Effector memory CD4-positive, alpha-beta T cell (primary cell): ENCODE measurements at places on chromosomes 1 and 21.

GRCh38 chr1:70290218-70290617 lies 64.3 kb downstream of the ANKRD13C start:
- no peak for DNase-seq

DNA sequence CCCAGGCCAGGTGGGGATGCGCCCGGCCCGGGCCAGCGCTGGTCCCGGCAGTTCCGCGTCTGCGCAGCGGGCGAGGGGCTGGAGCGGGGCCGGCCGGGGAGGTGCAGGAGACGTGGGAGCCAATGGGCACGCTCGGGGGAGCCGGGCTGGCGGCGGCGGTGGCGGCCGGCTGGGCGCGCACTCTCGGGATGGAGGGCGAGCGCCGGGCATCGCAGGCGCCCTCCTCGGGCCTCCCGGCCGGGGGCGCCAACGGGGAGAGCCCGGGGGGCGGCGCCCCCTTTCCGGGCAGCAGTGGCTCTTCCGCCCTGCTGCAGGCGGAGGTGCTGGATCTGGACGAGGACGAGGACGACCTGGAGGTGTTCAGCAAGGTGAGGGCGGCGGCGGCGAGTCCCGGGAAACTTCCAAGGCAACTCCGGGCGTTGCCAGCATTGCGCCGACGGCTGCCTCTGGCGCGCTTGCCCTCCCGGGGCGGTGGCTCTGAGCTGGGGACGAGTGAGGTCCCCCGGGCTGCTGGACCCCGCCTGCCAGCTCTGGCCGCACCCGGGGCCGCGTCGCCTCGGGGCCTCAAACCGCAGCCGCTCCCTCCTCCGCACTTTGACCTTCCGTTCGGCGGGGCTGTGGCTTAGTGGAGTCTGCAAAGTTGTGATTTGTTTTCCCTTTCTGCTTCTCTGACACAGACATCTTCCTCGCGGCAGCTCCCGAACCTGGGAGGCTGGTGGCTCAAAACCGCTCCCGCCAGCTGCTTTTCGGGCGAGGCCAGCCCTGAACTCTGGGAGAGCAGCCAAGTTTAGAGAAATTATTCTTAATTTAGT lies at the start of gene SNX7:
Gene SNX7, plus strand, starts transcription at position 178 of the 812 bp plus-strand sequence. Its CDS starts 11 bp downstream, at position 189.
- no peak for DNase-seq

GRCh38 chr1:158362941-158363340 lies 9.2 kb downstream of the CD1E start:
- no peak for DNase-seq

- no peak for DNase-seq
Observed at GRCh38 chr21:14889080-14889810, 175.6 kb downstream of the NRIP1 start.

- no peak for DNase-seq
Observed at GRCh38 chr1:14517841-14518180, 80.7 kb upstream of the KAZN start.

GRCh38 chr1:211480941-211481545 lies 10.9 kb downstream of the RD3 start:
- DNase-seq = no peak

DNA sequence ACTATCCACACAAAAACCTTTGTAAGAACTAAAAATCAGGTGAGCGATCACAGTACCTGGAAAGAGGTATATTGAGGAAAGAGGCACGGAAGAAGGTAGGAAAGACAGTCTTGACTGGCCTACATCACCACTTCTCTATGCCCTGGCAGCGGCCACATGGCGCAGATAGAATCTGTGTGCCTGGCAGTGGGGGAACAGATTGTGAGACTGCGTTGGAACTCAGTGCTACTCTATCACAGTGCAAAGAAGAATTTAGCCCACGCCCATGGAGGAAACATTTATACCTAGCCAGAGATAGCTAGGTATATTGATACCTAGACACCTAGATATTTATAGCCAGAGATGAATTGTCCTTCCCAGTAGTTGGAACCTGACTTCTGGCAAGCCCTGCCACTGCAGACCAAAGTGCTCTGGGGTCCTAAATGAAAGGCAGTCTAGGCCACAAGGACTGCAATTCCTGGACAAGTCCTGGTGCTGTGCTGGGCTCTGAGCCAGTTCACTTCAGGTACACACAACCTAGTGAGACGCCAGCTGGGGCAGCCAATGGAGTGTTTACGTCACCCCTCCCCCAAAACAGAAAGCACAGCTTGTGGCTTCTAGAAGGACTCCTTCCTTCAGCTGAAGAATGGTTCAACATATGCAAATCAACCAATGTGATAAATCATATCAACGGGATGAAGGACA lies 51.9 kb downstream of the DHX9 start:
- no peak for DNase-seq

DNA sequence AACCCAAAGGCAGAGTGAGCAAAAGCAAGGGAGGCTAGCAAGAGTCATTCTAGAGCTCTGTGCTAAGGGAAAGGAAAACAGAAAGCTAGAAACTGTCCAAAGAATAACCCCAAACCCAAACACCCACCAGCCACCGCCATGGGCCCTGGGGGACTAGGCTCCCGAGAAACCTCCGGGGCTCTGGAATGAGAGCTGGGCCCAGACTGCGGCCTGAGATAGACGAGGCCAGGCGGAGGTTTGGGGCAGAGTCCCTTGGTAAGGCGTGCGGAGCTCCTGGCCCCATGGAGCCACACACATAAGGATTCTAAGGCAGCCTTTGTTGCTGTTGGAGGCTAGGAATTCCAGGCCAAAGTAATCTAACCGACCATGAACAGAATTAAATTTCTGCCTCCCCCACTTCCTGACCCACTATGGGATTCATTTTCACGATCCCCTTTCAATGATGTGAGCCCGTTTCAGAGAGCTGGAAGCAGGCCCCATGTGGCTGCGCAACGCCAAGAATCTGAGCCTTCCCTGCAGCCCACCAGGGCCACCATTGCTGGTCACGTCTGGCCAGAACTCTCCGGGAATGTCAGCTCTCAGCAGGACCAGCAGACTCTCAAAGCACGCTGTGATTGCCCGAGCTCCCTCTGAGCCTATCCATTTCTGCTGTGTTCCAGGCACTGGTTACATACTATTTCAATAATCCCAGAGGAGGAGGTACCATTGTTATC lies 145.0 kb downstream of the TRABD2B start:
- no peak for DNase-seq

GRCh38 chr21:37435120-37435519 lies 68.5 kb downstream of the DYRK1A start:
- peak; percentile 27 for DNase-seq

DNA sequence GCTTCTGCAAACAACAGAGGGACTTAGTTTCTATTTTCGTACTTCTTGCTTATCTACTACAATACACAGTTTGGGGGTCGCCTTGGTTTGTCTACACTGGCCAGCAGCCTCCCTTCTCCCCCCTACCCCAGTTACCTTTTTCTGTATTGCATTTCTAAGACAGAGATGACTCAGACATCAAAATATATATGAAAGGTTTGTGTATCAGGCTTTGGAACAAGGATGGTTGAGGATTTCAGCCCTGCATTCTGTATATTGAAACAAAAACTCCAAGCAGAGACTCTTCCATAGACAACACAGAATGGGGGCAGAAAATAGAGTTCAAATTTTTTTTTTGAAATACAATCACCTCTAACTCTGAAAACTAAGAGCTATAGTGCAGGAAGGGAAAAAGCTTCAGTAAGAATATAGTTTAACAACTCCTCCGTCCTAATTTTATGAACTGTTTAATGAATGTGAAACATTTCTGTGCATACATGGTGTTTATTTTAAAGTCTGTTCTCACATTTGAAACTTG lies 1.9 kb downstream of the SAMD13 start:
- no peak for DNase-seq

DNA sequence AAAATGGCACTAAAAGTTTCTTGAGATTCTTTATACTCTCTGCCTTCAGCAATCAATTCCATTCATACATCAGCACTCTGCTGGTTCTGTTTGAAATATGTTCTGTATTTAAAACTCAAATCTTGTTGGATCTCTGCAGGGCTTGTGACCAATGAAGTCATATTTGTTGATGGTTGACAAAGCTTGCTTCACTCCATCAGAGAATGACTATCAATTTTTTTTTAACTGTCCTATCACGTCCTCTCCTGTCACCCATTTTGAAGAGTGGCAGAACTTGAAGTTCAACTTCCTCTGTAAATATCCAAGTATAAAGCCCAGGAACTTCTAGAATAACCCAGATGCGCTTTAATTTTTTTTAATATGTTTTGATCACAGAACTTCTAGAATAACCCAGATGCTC lies 10.9 kb downstream of the PRDX6 start:
- no peak for DNase-seq

DNA sequence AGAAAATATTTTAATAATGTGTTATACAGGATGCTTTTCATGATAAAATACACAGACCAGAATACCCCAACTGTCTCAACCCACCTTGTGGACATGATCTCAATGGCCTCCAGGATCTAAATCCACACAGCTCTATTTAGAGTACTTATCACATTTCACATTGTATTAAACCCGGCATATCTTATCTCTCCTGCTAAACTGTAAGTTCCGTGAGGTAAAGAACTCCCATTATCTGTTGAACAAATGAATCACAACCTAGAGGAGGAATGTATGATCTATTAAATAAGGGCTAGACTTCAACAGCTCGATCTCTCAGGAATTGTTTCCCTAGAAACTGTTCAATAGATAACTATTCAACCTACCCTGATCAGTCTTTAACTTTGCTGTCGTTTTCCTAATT lies 6.9 kb downstream of the ETV3 start:
- no peak for DNase-seq

DNA sequence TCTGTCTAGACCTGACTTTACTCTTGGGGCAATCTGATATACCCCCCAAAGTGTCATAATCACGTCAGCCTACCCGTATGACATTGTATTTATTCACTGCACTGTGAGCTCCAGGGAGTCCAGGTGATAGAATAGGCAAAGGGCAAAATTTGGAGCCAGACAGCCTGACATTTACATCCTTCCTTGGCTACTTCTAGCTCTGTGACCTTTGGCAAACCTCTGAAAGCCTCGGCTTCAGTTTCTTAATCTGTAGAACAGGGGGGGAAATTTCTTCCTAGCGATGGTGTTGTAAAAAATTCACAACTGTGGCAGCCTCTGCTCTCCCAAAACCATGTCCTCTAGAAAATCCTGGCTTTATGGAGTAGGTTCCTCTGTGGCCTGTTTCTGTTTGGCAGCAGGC lies 240.9 kb downstream of the KIF26B start:
- no peak for DNase-seq

DNA sequence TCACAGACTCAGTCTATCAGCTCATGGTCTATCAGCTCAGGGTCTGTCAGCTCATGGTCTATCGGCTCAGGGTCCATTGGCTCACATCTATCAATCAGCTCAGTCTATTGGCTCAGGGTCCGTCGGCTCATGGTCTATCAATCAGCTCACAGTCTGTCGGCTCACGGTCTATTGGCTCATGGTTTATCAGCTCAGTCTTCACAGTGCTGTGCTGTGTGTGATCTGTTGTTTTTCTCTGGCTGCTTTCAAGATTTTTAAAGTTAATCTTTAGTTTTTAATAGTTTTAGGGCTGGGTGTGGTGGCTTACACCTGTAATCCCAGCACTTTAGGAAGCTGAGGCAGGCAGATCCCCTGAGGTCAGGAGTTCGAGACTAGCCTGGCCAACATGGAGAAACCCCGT lies 14.4 kb downstream of the C1orf159 start:
- no peak for DNase-seq

GRCh38 chr1:160117709-160118183 lies 2.2 kb downstream of the ATP1A2 start:
- no peak for DNase-seq

GRCh38 chr1:165067829-165068228 lies 288.7 kb downstream of the LMX1A start:
- no peak for DNase-seq

DNA sequence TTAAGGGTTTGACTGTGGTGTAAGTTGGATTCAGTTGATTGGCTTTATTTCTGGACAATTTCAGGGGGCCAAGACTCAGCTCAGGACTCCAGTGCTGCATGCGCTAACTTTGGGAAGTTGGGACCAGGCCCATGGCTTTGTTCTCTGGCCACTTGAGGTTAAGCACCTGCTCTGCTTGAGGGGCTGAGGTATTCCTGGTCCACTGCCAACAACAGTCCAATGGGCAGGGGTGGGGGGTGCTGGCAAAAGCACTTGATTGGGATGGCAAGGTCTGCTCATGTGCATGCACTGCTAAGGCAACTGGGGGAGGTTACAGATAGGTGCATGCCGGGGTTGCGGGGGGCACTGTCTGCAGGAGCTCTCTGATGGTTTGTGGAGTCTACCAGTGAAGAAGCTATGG lies 52.6 kb upstream of the ASB17 start:
- no peak for DNase-seq

DNA sequence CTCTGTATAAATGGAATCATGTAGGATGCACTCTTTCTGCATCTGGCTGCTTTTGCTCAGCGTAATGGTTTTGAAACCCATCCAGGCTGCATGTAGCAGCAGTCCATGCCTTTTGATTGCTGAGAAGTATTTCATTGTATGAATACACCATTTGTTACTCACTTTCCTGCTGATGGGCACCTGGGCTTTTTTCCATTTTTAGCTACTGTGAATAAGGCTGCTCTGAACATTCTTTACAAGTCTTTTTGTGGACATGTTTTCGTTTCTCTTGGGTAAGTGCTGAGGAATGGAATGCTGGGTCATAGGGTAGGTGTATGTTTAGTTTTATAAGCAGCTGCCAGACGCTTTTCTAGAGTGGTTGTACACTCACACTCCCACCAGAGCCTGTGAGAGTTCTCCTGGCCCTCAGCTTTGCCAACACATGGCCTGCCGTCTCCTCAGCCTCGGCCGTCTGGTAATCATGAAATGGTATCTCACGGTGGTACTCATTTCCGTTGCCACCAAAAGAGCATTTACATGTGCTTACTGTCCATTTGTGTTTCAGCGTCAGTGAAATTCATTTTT lies 22.7 kb downstream of the SLX9 start:
- DNase-seq = no peak

GRCh38 chr21:39531064-39531463 lies 79.3 kb downstream of the SH3BGR start:
- DNase-seq = no peak
